ENCODE measurements at places on chromosomes 3 and 15.

- DNase-seq, result no peak
- H3K27me3 ChIP-seq, result no peaks in the 10 kb centered on the region
- no peak overlapping the region for H3K4me3 ChIP-seq
- no peak overlapping the region for H3K27ac ChIP-seq
- H3K36me3 ChIP-seq, result no peaks in the 10 kb centered on the region
- peaks cover 15% of the 10 kb centered on the region for H3K4me1 ChIP-seq
These were observed 32.3 kb downstream of the CBLB start for GRCh38 chr3:105836533-105836932.

- no peak overlapping the region for H3K4me3 ChIP-seq
- H3K4me1 ChIP-seq, result no peaks in the 10 kb centered on the region
- H3K27ac ChIP-seq, result no peak overlapping the region
- no peaks in the 10 kb centered on the region for H3K27me3 ChIP-seq
- no peak for DNase-seq
- no peaks in the 10 kb centered on the region for H3K36me3 ChIP-seq
These were observed 96.3 kb upstream of the P2RY1 start for GRCh38 chr3:152738656-152739055.

DNA sequence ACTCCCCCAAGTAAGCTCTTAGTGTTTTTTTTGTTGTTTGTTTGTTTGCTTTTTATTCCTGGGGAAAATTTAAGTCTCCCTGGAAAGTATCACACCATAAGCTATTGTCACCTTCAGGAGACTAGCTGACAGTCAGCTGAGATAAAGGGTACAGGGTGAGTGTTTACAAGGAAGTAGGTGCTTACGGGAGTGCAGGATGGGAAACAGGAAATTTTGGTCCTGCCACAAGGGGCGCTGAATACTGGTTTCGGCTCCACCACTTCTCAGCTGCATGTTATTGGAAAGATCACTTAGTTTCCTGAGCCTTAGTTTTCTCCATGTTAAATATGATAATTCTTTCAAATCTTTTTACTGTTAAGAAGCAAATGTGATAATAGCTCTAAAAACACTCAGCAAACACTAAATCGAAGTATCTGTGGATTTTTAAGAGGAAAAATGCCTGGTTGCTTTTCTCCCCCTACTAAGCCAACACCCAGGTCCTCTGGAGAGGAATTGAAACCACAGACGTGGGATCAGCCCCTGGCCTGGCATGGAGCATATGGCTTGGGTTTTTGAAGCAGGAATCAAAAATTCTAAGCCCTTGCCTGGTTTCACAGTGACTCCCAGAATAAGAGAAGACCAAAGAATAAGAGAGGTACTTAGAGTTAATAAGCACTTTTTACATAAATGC is 90.7 kb downstream of the SCN11A start:
- no peaks in the 10 kb centered on the region for H3K4me1 ChIP-seq
- H3K4me3 ChIP-seq, result no peak overlapping the region
- no peak overlapping the region for H3K27ac ChIP-seq
- no peak for DNase-seq
- H3K27me3 ChIP-seq, result no peaks in the 10 kb centered on the region

DNA sequence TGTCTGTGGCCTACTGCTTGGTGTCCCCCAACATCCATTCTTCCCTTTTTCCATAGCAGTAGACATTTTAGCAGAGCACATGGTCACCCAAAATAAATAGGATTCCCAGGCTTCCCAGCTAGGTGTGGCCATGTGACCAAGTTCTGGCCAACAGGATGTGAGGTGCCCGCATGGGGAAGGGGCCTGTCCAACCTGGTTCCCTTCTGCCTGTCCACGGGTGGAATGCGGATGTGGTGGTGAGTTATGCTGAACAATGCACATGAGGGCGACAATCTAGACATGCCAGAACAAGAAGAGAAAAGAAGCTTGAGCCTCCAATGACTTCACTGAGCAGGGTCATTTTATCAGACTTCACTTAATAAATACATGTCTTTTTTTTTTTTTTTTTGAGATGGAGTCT is 77.6 kb upstream of the DLG1 start:
- H3K27me3 ChIP-seq, result no peaks in the 10 kb centered on the region
- H3K36me3 ChIP-seq, result no peaks in the 10 kb centered on the region
- H3K4me1 ChIP-seq, result peaks cover 37% of the 10 kb centered on the region
- H3K27ac ChIP-seq, result no peak overlapping the region
- no peak overlapping the region for H3K4me3 ChIP-seq
- no peak for DNase-seq

DNA sequence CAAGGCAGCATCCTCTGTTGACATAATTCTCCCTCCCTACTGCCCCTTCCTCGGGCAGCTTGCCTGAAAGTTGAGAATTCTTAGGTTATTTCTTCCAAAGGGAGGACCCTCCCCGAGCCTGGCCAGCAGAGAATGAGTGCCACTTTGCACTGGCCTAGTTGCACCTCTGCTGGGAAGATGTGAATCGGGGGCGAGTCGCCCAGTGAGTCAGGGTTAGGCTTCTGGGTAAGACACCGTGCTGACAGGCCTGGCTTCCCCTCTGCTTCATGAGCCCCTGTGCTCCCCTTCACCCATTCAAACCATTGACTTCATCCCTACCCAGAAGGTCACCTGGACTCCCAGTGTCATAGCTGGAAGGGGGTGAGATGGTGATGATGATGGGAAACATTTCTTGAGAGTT is 82.3 kb downstream of the AAGAB start:
- no peak overlapping the region for H3K4me3 ChIP-seq
- peaks cover 54% of the 10 kb centered on the region for H3K4me1 ChIP-seq
- no peak overlapping the region for H3K27ac ChIP-seq

GRCh38 chr3:53163444-53164387 is 2.7 kb downstream of the PRKCD start:
- no peak for DNase-seq
- H3K36me3 ChIP-seq, result no peaks in the 10 kb centered on the region
- no peak overlapping the region for H3K4me3 ChIP-seq
- no peak overlapping the region for H3K27ac ChIP-seq
- no peaks in the 10 kb centered on the region for H3K27me3 ChIP-seq

DNA sequence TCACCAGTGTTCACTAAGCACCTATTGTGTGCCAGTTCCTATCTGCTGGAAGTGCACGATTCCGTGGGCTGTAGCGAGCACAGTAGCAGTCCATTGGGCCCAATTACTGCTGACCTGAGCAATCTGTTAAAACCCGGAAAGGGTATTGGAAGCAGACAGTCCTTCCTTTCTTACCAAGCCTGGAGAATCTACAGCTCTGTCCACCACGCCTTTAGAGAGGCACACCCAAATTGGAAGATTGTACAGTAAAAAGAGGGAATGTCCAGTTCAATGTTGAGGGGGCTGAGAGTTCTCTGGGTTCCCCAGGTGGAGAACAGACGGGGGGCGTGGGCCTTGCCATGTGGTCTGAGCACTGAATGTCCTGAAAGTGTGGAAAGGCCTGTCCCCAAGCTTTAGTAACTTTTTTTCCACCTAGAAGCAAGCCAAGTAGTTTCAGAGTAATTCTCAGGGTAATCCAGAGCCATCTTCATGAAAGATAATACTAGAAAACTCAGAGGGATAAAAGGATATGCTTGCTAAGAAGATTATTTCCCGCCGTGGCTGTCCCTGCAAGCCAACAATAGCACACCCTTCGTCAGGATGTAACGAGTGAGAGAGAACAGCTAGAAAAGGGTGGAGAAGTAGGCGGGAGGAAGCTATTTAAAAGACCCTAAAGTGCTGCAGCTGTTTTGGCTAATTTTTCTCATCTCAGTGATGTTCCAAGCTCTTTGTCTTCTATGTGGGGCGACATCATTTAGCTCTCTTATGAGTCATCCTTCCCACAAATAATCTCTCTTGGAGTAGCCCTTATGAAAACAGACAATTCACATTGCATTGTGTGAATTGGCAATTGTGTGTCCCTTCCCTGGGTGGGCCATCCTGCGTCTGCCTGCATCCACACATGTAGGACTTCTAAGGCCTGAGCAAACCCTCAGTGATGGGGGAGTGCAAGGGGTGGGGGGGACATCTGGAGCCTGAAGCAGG is 181.0 kb downstream of the ATG7 start:
- H3K4me3 ChIP-seq, result no peak overlapping the region
- H3K4me1 ChIP-seq, result peaks cover 20% of the 10 kb centered on the region
- H3K27me3 ChIP-seq, result no peaks in the 10 kb centered on the region
- H3K27ac ChIP-seq, result peak overlapping the region; percentile 22

- H3K4me3 ChIP-seq, result peak within 1 kb of the TSS; percentile 85
- peak within 1 kb of the TSS; percentile 92 for H3K27ac ChIP-seq
- H3K36me3 ChIP-seq, result no peaks in the 10 kb centered on the region
- H3K4me1 ChIP-seq, result peaks cover 6% of the 10 kb centered on the region
These were observed at the start of gene GPR176 for GRCh38 chr15:39919748-39920509. TSS of gene GPR176 (minus strand) at chr15:39920266. CDS start at chr15:39920026, 240 bp downstream.

GRCh38 chr3:60294181-60294580 is 957.1 kb downstream of the FHIT start:
- H3K36me3 ChIP-seq, result no peaks in the 10 kb centered on the region
- H3K27ac ChIP-seq, result no peak overlapping the region
- no peaks in the 10 kb centered on the region for H3K27me3 ChIP-seq
- no peaks in the 10 kb centered on the region for H3K4me1 ChIP-seq
- DNase-seq, result no peak

DNA sequence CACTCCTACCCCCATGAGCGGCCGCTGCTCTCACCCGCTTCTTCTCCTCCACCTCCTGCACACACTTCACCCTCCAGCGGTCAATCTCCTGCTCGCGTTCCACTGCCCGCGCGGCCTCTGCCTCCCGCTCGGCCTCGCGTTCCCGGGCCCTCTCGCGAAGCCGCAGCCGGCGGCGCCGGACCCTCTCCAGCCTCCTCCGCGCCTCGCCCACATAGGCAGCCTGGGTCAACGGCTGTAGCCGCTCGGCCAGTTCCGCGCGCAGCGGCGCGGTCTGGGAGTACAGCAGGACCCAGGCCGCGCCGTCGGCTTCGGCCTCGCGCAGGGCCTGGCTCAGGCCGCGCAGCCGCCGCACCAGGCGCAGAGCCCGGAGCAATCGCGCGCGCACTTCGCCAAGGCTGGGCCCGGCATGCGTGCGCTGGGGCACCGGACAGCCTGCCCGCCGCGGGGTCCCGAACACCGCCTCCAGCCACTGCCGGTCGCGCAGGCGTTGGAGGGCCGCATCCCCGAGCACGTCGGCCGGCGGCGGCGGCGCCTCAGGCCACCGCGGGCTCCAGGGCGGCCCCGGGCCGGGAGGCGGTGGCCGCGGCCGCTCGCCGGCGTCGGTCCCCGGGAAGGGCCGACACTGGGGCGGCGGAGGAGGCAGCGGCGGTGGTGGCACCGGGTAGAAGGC is 595 bp downstream of the PDCD7 start:
- H3K27me3 ChIP-seq, result no peaks in the 10 kb centered on the region
- H3K4me1 ChIP-seq, result peaks cover 34% of the 10 kb centered on the region
- H3K27ac ChIP-seq, result peak overlapping the region; percentile 73
- H3K4me3 ChIP-seq, result peak overlapping the region; percentile 78
- H3K36me3 ChIP-seq, result no peaks in the 10 kb centered on the region
- no peak for DNase-seq

DNA sequence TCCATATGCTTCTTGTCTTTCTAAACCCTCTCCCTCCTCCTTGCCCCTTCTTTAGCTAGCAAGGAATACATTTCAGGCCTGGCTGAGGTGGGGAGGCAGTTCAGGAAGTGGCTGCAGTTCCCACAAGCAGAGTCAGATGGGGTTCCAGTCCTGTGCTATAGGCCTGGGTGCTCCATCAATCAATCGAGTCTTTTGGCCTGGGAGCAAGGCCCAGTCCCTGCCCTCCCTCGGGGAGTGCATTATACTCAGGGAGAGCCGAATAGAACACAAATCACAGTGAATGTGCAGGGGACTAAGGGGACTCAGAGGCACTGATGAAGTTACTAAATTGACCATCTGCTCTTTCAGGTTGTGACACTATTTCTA is 58.0 kb upstream of the HERC1 start:
- H3K27me3 ChIP-seq, result no peaks in the 10 kb centered on the region
- H3K36me3 ChIP-seq, result no peaks in the 10 kb centered on the region
- no peak overlapping the region for H3K4me3 ChIP-seq
- peaks cover 31% of the 10 kb centered on the region for H3K4me1 ChIP-seq
- DNase-seq, result no peak

DNA sequence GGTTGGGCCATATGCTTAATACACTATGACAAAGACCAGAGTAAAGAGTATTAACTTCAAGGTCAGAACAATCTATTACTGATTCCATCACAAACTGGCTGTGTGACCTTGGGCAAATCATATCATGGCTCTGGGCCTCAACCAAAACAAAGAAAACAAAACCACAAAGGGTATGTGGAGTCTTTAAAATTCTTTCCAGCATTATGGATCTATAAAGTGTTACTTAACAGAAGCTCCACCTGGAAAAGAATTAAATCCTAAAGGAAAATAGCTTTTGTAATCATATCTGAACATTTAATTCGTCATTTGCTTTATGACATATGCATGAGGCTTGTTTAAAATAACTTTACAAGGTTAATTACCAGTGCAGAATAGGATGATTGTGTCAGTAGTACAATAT is 265.5 kb downstream of the SATB1 start:
- no peaks in the 10 kb centered on the region for H3K36me3 ChIP-seq
- no peaks in the 10 kb centered on the region for H3K4me1 ChIP-seq
- no peak for DNase-seq
- no peak overlapping the region for H3K27ac ChIP-seq

DNA sequence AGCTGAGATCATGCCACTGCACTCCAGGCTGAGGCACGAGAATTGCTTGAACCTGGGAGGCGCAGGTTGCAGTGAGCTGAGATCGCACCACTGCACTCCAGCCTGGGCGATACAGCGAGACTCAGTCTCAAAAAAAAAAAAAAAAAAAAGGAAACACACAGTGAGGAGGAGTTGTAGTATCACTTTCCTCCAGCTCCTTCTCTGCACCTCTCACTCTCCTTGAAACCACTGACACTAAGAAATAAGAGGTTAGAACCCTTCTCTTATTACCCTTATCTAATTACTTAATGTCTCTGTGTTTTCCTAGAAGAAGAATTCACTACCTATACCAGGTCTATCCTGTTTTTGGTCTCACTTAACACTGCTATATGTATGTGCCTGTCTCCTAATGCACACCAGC is 31.7 kb downstream of the RAB27A start:
- no peak for DNase-seq
- H3K27me3 ChIP-seq, result no peaks in the 10 kb centered on the region
- no peak overlapping the region for H3K27ac ChIP-seq
- H3K4me3 ChIP-seq, result no peak overlapping the region
- H3K36me3 ChIP-seq, result no peaks in the 10 kb centered on the region

- peaks cover 17% of the 10 kb centered on the region for H3K4me1 ChIP-seq
- DNase-seq, result no peak
- H3K27me3 ChIP-seq, result no peaks in the 10 kb centered on the region
- H3K36me3 ChIP-seq, result no peaks in the 10 kb centered on the region
- H3K27ac ChIP-seq, result no peak overlapping the region
- no peak overlapping the region for H3K4me3 ChIP-seq
These were observed 234.7 kb downstream of the THSD4 start for GRCh38 chr15:71349736-71350526.

DNA sequence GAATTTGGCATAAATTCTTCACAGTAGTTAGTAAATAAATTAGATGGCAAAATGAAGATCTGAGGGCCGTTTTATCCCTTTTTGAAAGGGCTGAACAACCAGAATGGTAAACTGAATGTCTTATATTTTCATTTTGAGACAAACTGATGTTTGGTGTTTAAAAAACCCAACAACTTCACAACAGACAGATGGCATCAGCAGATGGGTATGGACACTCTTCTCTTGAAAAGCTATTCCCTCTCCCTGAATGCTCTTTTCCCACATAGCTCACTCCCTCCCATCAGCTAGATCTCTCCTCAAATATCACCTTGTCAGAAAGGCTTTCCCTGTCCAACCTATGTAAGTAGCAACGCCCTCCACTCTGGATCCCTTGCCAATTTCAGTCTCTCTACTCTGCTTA is 33.3 kb downstream of the EMC4 start:
- no peaks in the 10 kb centered on the region for H3K27me3 ChIP-seq
- peaks cover 34% of the 10 kb centered on the region for H3K36me3 ChIP-seq
- H3K4me1 ChIP-seq, result no peaks in the 10 kb centered on the region
- no peak overlapping the region for H3K4me3 ChIP-seq
- H3K27ac ChIP-seq, result no peak overlapping the region

All from vagina (tissue), 2 donors.